Natural killer cell (primary cell): ENCODE measurements at places on chromosomes 1 and 21.

- no peak for DNase-seq
Observed at GRCh38 chr1:1989789-1990188, 13.8 kb downstream of the CFAP74 start.

GRCh38 chr1:228048120-228048519 is 34.4 kb upstream of the ARF1 start:
- DNase-seq: no peak

- no peak for DNase-seq
Observed at GRCh38 chr1:173507205-173507846, 30.2 kb downstream of the PRDX6 start.

- no peak for DNase-seq
Observed at GRCh38 chr1:11670747-11671146, 6.7 kb downstream of the FBXO6 start.

DNA sequence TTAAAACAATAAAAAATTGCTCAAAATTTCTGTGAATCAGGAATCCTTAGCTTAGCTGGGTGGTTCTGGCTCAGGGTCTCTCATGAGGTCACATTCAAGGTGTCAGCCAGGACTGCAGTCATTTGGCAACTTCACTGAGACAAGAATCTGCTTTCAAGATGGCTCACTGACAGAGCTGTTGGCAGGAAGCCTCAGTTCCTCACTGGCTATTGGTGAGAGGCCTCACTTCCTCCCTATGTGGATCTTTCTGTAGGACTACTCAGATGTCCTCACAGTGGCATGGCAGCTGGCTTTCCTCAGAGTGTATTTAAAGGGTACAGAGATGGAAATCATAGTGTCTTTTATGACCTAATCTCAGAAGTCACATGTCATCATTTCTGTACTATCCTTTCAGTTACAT is 785.7 kb downstream of the ADGRL2 start:
- no peak for DNase-seq

- no peak for DNase-seq
Observed at GRCh38 chr1:212977781-212978645, 27.7 kb downstream of the VASH2 start.

DNA sequence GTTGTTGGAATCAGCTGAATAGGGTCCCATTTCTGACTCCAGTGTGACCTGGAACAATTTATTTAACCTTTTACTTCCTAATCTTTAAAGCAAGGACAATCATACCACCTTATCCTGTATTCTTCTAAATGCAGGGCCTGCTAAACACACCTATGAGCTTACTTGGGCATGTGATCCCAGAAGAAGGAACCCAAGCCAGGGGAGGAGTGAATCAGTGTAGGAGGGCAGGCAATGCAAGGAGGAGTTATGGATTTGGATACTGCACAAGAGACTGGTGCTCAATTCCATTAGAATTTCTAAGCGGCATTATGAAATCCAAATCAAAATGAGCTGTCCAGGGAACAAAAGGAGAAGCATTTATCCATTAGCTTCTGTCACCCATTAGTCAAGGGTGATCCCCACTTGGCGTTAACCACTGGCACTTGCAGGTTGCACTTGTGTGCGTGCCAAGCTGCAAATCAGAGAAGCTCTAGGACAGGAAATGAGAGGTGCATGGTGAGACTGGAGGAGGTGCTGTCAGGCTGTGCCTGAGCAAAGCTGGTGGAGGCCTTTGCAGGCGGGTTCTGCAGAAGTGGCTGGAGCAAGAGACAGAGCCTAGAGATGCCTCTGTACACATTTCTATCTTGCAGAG is 297.2 kb upstream of the PLXNA2 start:
- peak; percentile 22 for DNase-seq

DNA sequence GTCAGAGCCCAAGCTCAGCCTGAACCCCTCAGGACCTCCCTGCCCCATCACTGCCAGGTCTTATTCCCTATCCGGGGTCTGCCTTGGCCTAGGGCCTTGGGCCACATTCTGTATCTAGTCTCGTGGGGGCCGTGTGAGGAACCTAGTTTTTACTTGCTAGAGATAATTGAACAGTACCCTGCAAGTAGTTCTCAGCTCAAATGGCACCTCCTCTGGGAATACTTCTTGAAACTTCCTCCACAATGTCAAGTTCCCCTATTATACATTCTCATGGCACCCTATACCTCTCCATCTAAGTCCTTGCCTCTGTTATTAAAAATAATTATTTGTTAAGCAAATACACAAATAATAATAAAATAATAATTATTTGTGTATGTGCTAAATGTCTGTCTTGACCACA is 32.9 kb upstream of the CSF1 start:
- no peak for DNase-seq

DNA sequence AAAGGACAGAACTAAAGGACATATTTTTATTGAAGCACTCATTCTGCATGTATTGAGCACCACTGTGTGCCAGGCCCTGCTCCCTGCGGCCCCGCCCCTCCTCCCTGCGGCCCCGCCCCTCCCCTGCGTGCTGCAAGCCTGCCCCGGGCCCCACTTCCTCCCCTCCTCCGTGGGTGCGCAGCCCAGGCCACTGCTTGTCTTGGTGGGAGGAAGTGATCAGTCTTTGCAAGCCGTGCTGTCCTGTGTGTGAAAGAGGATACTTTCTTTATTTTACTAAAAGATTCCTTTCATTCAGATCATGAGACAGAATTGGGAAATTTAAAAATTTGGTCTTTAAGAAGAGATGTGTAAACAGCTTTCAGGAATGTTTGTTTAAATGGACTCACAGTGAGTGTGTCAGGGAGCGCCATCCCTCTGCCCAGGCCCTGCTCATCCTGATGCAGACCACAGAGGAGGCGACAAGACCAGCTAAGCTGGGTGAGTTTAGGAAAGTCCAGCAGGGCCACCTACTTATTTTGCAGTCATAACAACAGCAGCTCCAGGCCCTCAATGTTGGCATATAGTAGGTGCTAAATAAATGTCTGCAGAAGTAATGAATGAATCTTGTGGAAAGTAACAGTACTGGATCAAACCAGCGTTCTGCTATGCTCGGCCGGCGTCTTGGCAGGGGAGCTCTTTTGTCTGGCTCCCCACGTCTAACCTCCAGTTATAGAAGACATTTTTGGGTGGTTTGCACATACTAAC is 88.3 kb upstream of the SELENON start:
- DNase-seq: no peak

DNA sequence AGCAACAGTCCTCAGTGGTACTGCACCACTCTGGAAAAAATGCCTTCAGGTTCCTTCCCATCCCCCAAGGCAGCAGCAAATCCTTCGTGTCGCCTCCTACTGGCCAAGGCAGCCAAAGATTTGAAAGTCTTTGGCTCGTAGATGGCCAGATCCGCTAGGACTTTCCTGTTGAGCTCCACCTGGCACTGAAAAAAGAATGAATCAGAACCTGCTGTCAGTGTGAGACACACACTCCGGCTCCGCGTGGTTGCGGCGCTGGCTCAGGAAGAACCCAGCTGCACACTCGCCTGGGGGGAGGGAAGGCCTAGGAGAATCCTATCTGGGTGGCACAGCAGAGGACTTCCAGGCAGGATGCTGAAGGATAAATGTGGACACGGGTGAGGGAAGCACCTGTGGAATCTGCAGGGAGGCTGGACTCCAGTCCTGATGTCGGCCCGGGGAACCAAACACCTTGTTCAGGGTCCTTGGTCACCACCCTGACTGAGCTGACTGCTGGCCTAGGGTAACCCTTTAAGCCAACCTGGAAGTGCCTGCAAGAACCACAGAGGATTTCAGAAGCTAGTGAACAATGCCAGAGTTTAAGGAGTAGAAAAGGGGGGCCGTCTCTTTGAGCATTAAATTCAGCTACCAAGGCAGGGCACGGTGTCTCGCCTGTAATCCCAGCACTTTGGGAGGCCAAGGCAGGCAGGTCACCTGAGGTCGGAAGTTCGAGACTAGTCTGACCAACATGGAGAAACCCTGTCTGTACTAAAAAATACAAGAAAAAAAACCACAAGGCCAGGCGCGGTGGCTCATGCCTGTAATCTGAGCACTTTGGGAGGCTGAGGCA is 3.2 kb upstream of the CCNL2 start:
- no peak for DNase-seq

DNA sequence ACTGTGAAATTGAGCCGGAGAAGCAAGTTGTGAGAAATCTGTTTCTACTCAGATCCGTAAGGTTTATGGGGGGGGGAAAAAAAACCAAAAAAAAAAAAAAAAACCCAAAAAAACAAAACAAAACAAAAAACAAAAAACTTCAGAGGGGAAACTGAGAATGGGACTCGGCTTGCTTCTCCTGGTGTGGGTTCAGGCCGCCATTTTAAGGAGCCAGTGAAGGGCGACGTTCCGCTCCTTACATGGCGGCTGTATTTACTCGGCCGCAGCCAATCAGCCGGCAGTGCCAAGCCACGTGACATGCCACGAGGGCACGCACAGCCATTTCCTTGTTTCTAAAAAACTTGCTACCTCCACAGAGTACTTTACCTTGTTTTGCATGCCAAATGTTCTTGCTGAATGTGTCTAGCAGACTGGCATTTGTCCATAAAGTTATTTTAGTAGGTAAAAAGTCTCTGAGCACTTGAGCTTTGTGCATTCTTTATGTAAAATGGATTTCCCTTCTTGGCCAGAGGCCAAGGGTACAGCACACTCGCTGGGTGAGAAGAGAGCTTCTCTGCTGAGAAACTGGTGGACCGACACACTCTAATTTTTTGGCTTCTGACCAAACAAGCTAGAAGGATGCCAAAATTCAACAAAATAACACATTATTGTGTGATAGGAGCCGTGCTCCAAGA is 101.8 kb downstream of the NFIA start:
- DNase-seq: no peak

- no peak for DNase-seq
Observed at GRCh38 chr1:228460821-228461220, 26.4 kb upstream of the RNF187 start.

- DNase-seq: no peak
Observed at GRCh38 chr1:193131266-193131860, 9.5 kb downstream of the CDC73 start.

- DNase-seq: no peak
Observed at GRCh38 chr21:34927992-34928391, 121.1 kb downstream of the RUNX1 start.

- no peak for DNase-seq
Observed at GRCh38 chr1:27145934-27146354, 9.0 kb downstream of the SLC9A1 start.

DNA sequence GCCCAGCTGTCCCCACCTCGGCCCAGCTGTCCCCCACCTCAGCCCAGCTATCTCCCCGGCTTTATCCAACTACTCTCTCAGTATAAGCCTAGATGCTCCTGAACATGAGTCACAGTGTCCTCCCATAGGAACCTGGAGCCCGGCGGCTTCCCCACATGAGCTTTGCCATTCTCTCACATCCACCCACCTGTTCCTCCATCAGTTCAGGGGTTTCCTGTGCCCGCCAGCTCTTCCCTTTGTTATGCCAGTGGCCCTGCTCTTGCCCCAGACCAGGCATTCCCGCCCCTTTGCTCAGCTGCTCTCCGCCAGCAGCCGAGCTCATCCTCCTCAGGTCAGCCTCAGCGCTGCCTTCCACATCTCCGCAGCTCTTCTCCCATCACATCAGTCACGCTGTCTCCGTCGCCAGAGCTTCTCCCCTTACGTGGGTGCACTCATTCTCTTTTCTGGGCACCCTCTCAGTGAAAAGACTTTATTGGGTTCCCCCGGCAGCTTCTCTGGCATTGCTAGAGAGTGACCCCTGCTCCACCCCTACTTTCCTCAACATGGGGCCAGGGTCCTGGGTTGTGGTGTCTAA is 89.5 kb upstream of the CSF3R start:
- no peak for DNase-seq

DNA sequence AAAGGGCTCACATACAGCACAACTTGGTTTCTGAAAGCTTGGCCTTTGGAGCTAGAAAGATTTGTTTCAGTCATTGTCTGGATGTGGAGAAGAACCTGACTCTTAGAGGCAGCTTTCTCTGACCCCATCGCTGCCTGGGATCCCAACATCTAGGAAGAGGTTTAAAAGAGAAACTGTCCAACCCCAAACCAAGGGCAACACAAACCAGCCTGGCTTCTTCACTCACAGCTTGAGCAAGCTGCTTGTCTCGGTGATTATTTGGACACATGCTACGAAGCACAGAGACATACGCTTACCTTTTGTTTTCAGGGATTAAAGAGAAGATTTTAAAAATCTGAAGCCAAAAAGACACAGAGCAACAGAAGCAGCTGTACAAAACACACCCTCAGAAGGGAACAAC is 109.8 kb downstream of the ETS2 start:
- DNase-seq: no peak

- DNase-seq: no peak
Observed at GRCh38 chr1:26234644-26235370, 807 bp downstream of the CEP85 start.

DNA sequence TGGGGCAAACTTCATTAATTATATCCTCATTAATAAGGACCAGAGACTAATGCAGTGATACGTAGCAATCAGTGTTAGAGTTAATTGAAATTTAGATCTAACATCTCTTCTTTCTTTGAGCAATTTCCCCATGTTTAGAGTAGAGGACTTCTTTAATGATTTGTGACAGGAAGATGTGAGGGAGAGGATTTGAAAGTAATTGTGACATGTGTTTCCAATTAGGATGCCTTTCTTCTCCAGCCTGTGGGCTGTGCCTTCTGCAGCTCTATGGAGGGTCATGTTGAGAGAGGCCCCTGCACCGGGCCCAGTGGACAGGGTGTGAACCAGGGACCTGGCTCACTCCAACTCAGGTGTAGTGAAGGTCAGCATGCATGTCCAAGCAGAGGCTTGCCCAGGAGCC is 103.0 kb downstream of the GREM2 start:
- DNase-seq: no peak

DNA sequence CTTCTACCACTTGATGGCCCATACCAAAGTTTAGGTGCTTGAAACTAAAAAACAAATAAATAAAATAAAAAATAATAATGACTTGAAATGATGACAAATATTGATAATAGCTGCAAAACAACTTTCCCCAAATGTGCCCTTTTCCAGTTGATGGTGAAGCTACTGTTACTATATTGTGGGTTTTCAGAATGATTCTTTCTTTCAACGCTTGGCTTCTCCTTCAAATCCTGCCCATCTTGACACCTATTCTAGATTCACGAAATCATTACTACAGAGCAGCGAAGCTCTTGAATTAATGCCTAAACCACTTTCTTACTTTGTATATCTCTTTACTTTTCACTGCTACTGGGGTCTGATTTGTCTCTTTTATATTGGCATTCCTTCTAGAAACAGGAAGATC is 9.2 kb upstream of the C1orf141 start:
- DNase-seq: no peak
